ENCODE measurements at places on chromosomes 1 and 21.

DNA sequence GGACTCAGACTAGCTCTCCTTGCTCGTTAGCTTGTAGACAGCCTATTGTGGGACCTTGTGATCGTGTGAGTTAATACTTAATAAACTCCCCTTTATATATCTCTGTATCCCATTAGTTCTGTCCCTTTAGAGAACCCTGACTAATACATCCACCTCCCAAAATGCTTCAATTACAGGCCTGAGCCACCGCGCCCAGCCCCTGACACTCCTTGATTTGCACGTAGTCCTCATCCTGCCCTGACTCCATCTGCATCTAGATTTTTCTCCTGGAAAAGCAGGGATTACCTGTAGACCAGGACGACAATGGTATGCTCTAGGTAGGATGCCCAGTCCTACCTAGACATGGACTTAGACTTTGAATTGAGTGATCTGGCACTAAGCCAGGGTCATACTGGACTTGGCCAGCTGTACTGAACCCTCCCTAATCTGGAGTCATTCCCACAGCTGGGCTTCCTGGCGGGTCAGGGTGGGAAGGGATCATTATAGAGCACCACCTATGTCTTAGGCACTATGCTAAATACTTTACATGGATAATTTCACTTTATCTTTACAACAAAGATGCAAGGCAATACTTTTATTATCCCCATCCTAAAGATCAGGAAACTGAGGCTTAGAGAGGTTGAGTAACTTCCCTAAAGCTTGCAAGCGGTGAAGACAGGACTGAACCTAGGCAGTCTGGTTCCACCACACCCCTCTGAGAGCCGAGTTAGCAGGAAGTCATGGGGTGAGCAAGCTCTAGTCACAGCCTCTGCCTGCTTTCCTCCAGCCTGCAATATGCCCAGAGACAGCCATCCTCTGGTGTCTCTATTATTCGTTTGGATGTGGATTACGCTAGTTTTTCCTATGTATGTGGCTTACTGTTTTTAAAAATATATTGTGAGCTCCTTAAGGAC lies 89.4 kb downstream of the DTL start:
- peak; percentile 20 for DNase-seq

DNA sequence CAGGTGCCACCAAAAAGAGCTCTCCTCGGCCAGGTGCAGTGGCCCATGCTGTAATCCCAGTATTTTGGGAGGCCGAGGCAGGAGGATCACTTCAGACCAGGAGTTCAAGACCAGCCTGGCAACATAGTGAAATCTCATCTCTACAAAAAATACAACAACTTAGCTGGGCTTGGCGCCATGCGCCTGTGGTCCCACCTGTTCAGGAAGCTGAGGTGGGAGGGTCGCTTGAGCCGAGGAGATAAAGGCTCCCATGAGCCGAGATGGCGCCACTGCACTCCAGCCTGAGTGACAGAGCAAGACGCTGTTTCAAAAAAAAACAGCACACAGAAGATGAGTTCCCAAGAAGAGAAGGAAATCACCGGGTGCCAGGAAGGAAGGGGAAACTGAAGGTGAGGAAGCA lies 67.0 kb downstream of the CHD5 start:
- no peak for DNase-seq

- DNase-seq = peak; percentile 34
Measured at GRCh38 chr21:45309069-45309986, 21.6 kb upstream of the POFUT2 start.

DNA sequence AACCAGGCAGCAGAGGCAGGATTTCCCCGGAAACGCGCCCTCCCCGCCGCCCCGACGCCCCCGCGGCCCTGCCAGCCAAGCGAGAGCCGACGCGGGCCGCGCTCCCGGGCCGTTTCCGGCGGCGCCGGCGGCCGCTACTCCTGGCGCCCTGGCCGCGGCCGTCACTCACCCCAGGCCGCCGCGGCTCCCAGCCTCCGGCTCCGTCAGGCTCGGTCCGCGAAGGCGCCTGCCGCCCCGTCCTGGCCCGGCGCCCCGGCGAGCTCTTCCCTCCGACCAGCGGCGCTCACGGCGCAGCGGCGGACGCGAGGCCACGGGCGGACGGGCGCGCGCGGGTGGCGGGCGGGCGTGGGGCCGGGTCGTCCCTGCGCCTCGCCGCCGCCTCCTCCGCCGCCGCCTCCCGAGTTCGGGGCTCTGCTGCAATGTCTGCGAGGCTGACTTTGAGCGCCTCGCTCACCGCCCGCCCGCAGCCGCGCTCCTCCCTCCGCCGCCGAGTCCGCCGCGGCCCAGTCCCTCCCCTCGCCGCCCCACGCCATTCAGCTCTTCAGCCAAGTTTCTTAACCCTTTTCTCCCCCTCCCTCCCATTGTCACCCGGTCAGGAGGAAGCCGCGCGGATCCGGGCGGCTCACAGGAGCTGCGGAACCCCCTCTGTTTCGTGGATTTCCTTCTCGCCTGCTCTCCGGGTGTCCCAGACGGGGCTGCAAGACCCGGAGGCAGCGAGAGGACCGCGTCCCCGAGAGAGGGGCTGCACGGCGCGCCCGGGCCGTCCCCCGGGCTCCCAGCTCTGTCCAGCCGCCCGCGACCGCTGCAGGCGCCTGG lies at the start of gene NRIP1:
Gene NRIP1 (minus strand): TSS at position 425 of the 816 bp plus-strand sequence. CDS start 96,808 bp downstream, outside the sequence.
- DNase-seq = peak; percentile 88

DNA sequence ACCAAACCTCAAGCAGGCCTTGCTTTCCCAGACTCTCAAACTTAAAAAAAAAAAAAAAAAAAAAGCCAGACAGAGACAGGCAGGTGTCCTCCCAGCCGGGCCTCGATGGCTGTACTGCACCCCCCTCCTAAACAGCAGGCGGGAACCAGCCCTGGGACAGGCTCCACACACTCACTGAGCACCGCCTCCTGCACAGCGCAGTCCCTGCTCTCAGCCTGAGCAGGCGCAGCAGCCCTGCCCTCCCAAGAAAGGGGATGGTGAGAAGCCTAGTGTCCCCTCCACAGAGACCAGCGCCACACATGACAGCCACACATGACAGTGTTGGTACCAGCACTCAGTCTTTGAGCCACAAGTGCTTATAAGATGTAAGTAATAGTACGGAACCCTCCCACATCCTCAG lies 11.9 kb downstream of the MX2 start:
- no peak for DNase-seq

- DNase-seq = no peak
Measured at GRCh38 chr1:235199441-235199840, 38.4 kb upstream of the RBM34 start.

DNA sequence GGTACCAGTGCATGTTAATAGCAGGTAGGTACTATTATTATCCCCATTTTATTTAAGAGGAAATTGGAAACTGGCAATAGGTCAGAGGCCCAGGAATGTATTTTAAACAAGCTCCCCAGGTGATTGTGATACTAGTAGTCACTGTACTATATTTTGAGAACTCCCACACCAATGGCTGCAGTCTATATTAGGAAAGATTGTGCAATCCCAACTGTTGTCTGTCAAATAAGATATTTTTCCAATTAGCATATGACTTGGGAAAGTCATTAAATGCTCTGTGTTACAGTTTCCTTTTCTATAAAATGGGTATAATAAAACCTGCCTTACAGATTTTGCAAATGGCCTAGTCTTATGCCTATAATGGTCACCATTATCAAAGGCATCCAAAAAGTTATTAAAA lies 94.2 kb upstream of the DMRTA2 start:
- no peak for DNase-seq

- no peak for DNase-seq
Measured at GRCh38 chr21:41961753-41962152, 7.9 kb upstream of the C2CD2 start.

Measured in CD4-positive, alpha-beta T cell treated with Interleukin-15 for 1 hour (primary cell).